Right ventricle myocardium inferior (tissue), 1 donor: ENCODE measurements at places on chromosomes 3 and 15. TPM values are rescaled to one million over a fixed set of nuclear protein-coding genes. Genes with fewer than 3 reads are reported as not detected.
A peak's percentile ranks its signal among the peaks of the same experiment; 100 is the strongest.

SEMA6D gene
- 17.7 TPM for total RNA-seq

TUSC7 gene
- total RNA-seq, result not detected

- DNase-seq, result no peak
Observed at GRCh38 chr3:41131224-41131623, 68.1 kb upstream of the CTNNB1 start.

IGDCC3 gene
- 0.43 TPM for total RNA-seq

WDR93 gene
- total RNA-seq, result not detected

GRCh38 chr15:91894606-91895005, 41.1 kb downstream of the SLCO3A1 start:
- no peak for DNase-seq

GRCh38 chr3:77147836-77148578, 108.1 kb downstream of the ROBO2 start:
- DNase-seq, result no peak

DNA sequence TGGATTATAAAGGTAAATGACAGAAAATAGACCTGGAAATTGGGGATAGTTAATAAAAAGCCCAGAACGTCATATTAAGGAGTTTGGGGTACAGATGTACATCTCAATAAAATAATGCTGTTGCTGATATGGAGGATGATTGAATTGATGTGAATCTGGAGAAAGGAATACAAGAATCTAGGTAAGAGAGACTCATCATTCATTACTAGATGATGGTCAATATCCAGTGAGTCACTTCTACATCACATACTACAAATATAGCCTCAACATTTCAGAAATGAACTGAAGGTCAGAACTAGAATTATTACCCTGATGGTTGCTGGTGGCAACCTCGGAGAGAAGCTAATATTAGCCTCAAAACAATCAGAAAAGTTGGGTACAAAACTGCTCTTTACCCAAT, 37.6 kb upstream of the P3H2 start:
- no peak for DNase-seq

ELL3 gene
- 1.5 TPM for total RNA-seq

DNA sequence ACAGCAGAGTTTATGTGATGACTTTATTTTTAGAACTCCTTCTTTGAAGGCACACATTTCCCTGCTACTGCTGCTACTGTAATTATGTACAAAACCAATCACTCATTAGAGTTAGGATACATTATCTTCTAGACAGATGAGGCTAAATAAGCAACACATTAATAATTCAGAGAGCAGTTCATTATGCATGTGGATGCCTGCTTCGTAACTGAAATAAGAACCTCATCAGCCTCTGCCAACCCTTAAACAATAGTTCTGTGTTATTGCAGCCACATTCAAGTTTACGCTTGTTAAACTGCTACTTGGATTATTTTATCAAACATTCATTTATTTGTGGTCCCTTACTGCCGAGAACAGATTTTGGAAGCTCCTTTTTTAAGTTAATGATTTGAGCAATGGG, 52.5 kb upstream of the C15orf61 start:
- no peak for DNase-seq

- DNase-seq, result no peak
Observed at GRCh38 chr15:77798151-77798835, 165.6 kb upstream of the LINGO1 start.

GRCh38 chr3:41430391-41430790, 231.1 kb downstream of the CTNNB1 start:
- DNase-seq, result no peak

ADAMTS7 gene
- total RNA-seq, result 32.1 TPM

DNA sequence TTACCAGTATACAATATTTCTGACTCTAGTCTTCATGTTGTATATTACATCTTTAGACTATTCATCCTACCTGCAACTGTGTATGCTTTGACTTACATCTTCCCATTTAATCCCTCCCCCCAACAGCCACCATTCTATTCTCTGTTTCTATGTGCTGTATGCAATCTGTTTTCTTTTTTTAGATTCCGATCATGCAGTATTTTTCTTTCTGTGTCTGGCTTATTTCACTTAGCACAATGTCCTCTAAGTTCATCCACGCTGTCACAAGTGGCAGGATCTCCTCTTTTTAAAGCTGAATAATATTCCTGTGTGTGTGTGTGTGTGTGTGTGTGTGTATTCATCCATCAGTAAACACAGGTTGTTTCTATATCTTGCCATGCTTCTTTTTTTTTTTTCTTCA, 66.4 kb upstream of the NUDT16 start:
- no peak for DNase-seq

- DNase-seq, result no peak
Observed at GRCh38 chr15:66834881-66835878, 133.1 kb downstream of the SMAD6 start.

- DNase-seq, result peak; percentile 56
Observed at GRCh38 chr15:48373821-48374451, 42.7 kb downstream of the DUT start.

- DNase-seq, result no peak
Observed at GRCh38 chr3:171565481-171566058, 105.4 kb upstream of the TNIK start.

- DNase-seq, result no peak
Observed at GRCh38 chr3:55466526-55466925, 20.6 kb downstream of the WNT5A start.

GRCh38 chr15:29970402-29970695, 112.4 kb upstream of the GOLGA8J start:
- DNase-seq, result no peak

AGBL1 gene
- not detected for total RNA-seq

GRCh38 chr3:172094621-172095557, 55.5 kb downstream of the FNDC3B start:
- DNase-seq, result no peak
